Spinal cord (tissue), 10 donors: ENCODE measurements at places on chromosomes 7 and 10. TPM values are rescaled to one million over a fixed set of nuclear protein-coding genes. Genes with fewer than 3 reads are reported as not detected.

Gene AKR1C8
- 0.20 TPM for total RNA-seq

Gene DYNC1I1
- total RNA-seq = 66.8 TPM

Gene MAP3K8
- 9.6 TPM for total RNA-seq

Gene CAV1
- 74.4 TPM for total RNA-seq

Gene CH25H
- total RNA-seq = 2.1 TPM

Gene KNDC1
- 14.3 TPM for total RNA-seq

Gene LIPN
- total RNA-seq = not detected

Gene SH2D4B
- total RNA-seq = 0.11 TPM

Gene CPN1
- total RNA-seq = 0.11 TPM

Gene HMX3
- not detected for total RNA-seq

Gene MMRN2
- total RNA-seq = 33.5 TPM

Gene SLC16A12
- 31.2 TPM for total RNA-seq
